ENCODE measurements at places on chromosomes 2 and 18.
A peak's percentile ranks its signal among the peaks of the same experiment; 100 is the strongest.

GRCh38 chr18:74804677-74805076 is 207.0 kb downstream of the ZNF407 start:
- DNase-seq: no peak

- no peak for DNase-seq
These were observed 42.6 kb downstream of the INPP4A start for GRCh38 chr2:98487101-98487805.

DNA sequence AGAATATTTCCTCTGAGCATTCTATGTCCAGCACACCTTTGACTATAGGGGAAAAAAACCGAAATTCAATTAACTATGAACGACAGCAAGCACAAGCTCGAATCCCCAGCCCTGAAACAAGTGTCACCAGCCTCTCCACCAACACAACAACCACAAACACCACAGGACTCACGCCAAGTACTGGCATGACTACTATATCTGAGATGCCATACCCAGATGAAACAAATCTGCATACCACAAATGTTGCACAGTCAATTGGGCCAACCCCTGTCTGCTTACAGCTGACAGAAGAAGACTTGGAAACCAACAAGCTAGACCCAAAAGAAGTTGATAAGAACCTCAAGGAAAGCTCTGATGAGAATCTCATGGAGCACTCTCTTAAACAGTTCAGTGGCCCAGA is 79.4 kb upstream of the FAM117B start:
- DNase-seq: no peak

GRCh38 chr2:64015898-64016297 is 3.3 kb downstream of the VPS54 start:
- no peak for DNase-seq

GRCh38 chr2:175807031-175807873 is 194.8 kb downstream of the LNPK start:
- DNase-seq: no peak

GRCh38 chr2:111884592-111884964 is 585 bp upstream of the ANAPC1 start:
- DNase-seq: no peak

GRCh38 chr2:86491088-86491487 is 49.9 kb downstream of the KDM3A start:
- no peak for DNase-seq

DNA sequence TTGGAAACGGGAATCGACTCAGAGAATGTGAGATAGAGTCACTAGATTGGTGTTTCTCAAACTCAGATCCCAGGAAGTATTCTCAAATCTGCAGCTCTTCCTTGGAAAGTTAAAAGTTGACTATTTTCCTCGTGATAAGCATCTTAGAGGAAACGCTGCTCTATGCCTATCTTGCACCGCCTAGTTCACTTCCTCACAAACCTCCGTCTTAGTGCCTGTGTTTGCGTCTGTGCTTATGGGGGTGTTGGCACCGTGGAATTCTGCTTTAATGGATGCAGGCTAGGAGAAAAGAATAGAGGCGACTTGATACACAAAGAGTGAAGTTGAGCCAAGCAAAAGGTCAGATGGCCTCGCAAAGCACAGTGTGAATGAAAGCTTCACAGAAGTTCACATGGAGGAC is 255.3 kb upstream of the ID2 start:
- DNase-seq: no peak

- peak; percentile 21 for DNase-seq
These were observed 550 bp downstream of the RAB1A start for GRCh38 chr2:65129286-65129825.

DNA sequence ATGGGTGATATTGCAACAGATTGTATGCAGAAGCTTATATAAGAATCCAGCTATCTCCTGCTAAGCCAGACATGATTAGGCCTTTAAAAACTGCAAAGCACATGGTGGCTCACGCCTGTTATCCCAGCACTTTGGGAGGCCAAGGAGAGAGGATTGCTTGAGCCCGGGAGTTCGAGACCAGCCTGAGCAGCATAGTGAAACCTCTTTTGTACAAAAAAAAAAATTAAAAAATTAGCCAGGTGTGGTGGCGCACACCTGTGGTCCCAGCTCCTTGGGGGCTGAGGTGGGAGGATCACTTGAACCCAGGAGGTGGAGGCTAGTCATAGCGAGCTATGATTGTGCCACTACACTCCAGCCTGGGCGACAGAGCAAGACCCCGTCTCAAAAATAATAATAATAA is 204.6 kb downstream of the TNS1 start:
- no peak for DNase-seq

GRCh38 chr18:9287036-9287435 is 47.5 kb upstream of the TWSG1 start:
- no peak for DNase-seq

- no peak for DNase-seq
These were observed 20.5 kb upstream of the PPP4R1 start for GRCh38 chr18:9634856-9635255.

DNA sequence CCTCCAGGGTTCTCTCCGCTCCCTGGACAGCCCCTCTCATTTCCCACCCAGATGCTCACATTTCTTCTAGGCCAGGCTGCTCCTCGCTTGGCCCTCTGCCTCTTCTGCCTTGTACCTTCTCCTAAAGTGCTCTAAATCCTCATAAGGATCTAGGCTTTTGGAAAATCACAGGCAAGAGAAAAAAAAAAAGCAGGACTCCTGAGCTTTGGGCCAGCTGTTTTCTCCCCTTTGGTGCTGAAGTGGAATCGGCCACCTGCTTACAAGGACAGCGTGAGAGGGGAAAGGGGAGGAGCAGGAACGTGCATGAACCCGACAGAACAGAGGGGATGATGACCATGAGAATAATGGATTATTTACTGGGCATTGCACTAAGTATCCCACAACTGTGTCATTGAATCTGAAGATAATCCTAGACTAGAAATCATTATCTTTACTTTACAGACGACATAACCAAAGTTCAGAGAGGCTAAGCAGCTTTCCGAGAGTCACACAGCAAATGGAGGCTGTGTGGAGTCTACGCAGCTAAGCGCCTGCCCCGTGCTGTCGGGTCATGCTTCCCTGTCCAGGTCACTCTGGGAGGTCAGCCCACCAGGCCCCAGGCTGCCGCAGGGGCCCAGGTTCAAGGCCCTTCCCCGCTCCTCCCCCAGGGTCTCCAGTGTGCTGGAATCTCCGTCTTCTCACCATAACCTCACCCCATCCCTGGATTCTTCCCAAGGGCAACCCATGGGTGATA is 141.9 kb downstream of the PXDN start:
- no peak for DNase-seq

DNA sequence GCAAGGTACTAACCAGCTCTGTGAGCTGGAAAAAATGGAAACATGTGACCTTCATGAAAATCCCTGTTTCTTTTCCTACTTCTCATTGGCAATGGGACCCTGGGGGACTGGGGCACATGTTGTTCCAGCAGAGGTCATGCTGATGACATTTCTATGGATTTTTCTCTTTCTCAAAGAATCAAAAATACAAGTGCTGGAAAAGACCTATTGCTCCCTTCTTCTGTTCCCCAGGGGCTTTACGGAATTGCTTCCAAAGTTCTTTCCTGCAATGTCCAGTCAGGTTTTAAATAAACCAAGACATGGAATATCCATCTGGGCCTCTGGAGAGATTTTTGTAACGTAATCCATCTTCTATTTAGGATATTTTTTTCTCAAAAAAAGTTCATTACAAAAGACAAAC is 1006.1 kb upstream of the CELF4 start:
- no peak for DNase-seq

GRCh38 chr2:213232649-213233437 is 51.4 kb upstream of the SPAG16 start:
- peak; percentile 15 for DNase-seq

- no peak for DNase-seq
These were observed 11.0 kb downstream of the SIGLEC15 start for GRCh38 chr18:45836242-45837205.

- no peak for DNase-seq
These were observed 13.7 kb downstream of the TET3 start for GRCh38 chr2:73998451-73998850.

DNA sequence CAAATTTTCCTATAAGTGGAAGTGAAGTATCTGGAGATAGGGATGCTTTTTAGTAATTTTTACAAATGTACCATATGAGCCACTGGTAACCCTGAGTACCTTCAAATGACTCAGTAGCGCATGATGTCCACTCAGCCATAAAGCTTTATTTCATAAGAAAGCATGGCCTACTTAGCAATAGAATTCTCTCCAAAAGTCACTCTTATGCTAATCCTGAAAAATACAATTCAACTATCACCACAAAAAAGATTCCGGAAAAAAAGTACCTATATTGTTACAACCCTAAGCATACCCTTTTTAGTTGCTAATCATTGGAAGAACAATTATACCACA is 732.2 kb downstream of the SOCS6 start:
- DNase-seq: no peak

GRCh38 chr2:9771481-9772017 is 71.7 kb upstream of the TAF1B start:
- no peak for DNase-seq

GRCh38 chr2:223762853-223763252 is 74.5 kb downstream of the AP1S3 start:
- DNase-seq: no peak

DNA sequence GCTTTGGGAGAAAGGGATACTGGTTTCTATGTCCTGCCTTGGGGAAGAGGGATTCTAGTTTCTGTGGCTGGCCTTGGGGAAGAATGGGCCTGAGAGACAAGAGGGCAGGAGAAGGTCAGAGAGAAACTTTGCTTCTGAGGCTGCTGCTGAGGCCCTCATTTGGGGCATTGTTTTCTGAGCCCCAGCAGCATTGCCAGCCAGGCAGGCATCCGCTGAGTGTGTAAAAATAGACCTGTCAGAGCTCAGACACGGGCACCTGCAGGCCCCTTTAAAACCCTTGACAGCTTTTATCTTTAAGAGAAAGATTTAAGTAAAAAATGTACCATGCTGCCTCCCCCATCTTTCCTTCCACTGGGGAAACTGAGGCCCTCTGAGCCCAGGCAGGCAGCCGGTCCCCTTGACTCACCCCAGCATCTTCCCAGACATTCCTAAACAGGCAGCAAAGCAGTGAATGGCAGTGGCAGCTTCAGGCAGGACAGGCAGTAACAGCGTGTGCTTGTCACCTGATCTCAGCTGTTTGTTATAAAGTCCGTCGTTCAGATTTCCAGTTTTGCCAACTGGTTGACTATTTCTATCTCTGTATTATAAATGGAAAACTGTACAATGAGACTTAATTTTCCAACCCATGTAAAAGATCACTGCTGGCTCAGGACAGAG is 27.6 kb downstream of the MLPH start:
- DNase-seq: no peak

DNA sequence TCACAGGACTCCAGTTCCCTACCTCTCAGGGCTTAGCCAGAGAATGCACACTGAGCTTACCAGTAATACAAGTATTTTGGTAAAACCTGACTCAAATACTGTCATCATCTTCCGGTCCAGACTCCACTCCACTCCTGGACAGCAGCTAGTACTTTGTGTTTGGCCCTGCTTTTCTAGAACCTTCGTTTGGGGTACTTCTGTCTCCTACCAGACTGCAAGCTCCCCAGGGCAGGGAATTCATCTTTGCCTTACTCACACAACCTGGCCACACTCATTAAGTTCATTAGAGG is 108.9 kb upstream of the CDC42EP3 start:
- DNase-seq: no peak

DNA sequence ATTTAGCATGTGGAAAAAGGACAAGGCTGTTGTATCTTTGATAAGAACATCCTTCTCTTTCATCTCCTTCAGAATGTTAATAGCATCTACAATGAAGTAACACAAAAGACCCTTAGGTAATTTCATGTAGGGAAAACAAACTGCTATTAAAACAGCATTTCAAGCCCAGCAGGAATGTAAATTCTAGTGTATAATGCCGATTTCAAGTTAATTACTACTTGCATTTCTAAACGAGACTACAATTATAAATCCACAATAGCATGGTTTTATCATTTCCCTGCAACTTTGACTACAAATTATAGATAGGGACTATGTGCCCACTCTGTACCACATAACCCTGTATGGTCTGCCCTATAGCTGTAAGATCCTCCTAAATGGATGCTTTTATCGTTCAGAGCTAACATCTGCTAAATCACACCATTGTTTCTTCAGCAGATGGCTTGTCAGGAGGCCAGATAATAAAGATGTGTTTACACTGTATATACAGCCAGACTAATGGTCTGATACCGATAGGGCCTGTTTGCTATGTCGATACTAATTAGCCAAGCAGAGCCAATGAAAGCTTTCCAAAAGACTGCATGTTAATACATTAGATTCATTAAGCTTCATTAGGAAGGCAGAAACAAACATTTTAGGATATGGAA is 51.9 kb downstream of the LRPPRC start:
- DNase-seq: no peak

DNA sequence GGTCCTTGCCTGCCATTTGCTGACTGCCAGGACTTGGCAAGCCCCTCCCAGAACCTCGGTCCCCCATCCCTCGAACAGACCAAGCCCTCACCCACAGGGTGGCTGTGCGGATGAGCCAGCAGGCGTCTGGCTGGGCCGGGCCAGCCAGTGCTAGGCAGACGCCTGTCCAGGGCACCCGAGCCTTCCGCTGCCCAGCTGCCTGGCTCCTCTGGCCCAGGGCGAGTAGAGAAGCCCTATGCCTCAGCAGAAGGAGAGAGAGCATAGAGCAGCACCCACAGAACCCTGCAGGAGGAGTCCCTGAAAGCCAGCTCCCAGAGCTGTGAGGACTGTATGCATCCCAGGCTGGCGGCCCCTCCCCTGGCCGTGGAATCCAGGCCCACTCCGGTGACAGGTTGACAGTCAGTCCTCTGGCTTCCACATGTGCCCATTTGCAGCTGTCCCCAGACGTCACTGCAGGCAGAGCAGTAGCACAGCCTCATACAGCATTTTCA is 62.1 kb upstream of the GLI2 start:
- no peak for DNase-seq

GRCh38 chr2:176464886-176465564 is 195.8 kb downstream of the MTX2 start:
- DNase-seq: no peak

DNA sequence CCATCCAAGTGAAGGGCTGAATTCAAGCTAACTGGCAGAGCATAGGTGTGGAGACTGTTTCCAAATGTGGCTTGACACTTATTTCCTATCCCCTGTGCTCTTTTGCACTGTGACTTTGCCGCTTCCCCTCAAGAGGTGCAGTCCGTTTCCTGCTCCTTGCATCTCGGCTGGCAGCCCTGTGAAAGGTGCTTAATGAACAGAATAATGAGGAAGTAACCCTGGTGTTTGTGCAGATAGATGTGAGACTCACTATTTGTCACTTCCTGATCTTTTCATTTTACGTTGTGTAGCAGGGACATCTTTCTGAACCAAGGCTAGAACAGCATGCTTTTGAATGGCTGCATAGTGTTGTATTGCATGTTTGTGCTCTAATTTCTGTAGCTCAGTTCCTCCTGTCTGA is 60.8 kb downstream of the CEP192 start:
- DNase-seq: no peak

DNA sequence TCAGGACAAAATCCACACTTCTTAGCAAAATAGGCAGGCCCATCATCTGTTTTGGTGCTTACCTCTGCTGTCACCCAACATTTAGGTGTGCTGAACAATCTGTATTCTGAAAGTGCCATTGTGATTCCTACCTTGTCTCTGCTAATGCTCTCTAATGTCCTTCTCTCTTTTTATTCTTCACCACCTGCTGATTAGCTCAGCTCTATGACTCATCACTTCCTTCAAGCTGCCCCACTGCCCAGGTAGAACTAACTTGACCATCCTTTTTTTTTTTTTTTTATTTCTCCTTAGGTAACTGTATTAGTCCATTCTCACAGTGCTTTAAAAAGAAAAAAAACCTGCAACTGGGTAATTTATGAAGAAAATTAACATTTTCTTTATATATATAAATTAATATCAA is 478.7 kb upstream of the POU3F3 start:
- DNase-seq: no peak

GRCh38 chr2:68414876-68415275 is 49.8 kb downstream of the PLEK start:
- no peak for DNase-seq

- DNase-seq: no peak
These were observed 2.4 kb downstream of the CYP27C1 start for GRCh38 chr2:127217470-127218325.
